SW 1271 (cell line): ENCODE measurements at places on chromosomes 12 and 14.

DNA sequence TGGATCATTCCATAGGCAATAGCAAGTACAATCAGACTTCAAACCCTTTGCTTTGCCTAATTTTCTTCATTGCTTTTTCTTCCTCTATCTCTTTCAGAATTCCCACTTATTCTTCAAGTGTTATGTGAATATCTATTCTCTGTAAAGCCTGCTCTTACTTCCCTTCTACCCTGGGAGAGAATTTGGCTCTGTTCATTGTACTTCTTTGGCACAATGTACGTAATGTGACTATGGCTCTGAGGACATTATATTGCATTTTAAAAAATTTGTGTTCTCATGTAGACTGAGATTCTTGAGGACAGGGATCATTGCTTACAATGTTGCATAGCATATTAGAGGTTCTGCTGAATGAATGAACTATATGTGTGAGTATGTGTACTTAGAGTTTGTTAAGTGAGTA is 16.9 kb upstream of the PRICKLE1 start:
- DNase-seq = no peak

GRCh38 chr14:91047174-91047753 is 13.2 kb downstream of the RPS6KA5 start:
- DNase-seq = no peak

GRCh38 chr14:74483321-74483720 is 9.8 kb downstream of the NPC2 start:
- no peak for DNase-seq

GRCh38 chr12:97877404-97877803 is 414.8 kb downstream of the RMST start:
- no peak for DNase-seq

GRCh38 chr14:73785336-73785833 is 66.2 kb upstream of the PTGR2 start:
- DNase-seq = no peak

GRCh38 chr14:51789114-51789513 is 71.3 kb upstream of the GNG2 start:
- DNase-seq = no peak

- no peak for DNase-seq
These were observed 298.4 kb downstream of the TRHDE start for GRCh38 chr12:72570601-72571000.

- DNase-seq = no peak
These were observed 180.9 kb downstream of the SRGAP1 start for GRCh38 chr12:64025174-64025958.
